ENCODE measurements at places on chromosomes 2 and 18. TPM values are rescaled to one million over a fixed set of nuclear protein-coding genes. Genes with fewer than 3 reads are reported as not detected.

GRCh38 chr2:227703280-227703732, 14.5 kb downstream of the SLC19A3 start:
- no peaks in the 10 kb centered on the region for H3K4me1 ChIP-seq
- H3K36me3 ChIP-seq: no peaks in the 10 kb centered on the region
- H3K27ac ChIP-seq: no peak overlapping the region

GRCh38 chr2:110677080-110677479, 783 bp downstream of the BUB1 start:
- H3K4me3 ChIP-seq: no peak overlapping the region
- peak overlapping the region; percentile 39 for H3K27ac ChIP-seq
- no peaks in the 10 kb centered on the region for H3K27me3 ChIP-seq
- H3K4me1 ChIP-seq: peaks cover 8% of the 10 kb centered on the region
- no peaks in the 10 kb centered on the region for H3K36me3 ChIP-seq
- no peak for DNase-seq

- H3K4me3 ChIP-seq: no peak overlapping the region
- H3K27ac ChIP-seq: no peak overlapping the region
- DNase-seq: no peak
- H3K36me3 ChIP-seq: no peaks in the 10 kb centered on the region
- no peaks in the 10 kb centered on the region for H3K4me1 ChIP-seq
Measured at GRCh38 chr18:3111523-3112240, 98.7 kb upstream of the LPIN2 start.

DNA sequence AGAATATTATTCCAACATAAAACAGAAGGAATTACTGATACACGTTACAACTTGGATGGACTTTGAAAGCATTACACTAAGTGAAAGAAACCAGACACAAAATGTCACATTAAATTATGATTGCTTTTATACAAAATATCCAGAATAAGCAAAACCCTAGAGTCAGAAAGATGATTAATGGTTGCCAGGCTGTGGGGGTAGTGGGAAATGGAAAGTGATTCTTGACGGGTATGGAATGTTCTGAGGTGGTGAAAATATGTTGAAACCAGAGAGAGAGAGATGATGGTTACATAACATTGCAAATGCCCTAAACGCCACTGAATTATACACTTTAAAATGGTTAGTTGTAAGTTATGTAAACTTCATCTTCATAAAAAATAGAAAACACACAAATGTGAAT, 1057.2 kb upstream of the TMEFF2 start:
- no peaks in the 10 kb centered on the region for H3K36me3 ChIP-seq
- DNase-seq: no peak
- H3K27me3 ChIP-seq: no peaks in the 10 kb centered on the region
- H3K4me3 ChIP-seq: no peak overlapping the region
- H3K27ac ChIP-seq: no peak overlapping the region

DNA sequence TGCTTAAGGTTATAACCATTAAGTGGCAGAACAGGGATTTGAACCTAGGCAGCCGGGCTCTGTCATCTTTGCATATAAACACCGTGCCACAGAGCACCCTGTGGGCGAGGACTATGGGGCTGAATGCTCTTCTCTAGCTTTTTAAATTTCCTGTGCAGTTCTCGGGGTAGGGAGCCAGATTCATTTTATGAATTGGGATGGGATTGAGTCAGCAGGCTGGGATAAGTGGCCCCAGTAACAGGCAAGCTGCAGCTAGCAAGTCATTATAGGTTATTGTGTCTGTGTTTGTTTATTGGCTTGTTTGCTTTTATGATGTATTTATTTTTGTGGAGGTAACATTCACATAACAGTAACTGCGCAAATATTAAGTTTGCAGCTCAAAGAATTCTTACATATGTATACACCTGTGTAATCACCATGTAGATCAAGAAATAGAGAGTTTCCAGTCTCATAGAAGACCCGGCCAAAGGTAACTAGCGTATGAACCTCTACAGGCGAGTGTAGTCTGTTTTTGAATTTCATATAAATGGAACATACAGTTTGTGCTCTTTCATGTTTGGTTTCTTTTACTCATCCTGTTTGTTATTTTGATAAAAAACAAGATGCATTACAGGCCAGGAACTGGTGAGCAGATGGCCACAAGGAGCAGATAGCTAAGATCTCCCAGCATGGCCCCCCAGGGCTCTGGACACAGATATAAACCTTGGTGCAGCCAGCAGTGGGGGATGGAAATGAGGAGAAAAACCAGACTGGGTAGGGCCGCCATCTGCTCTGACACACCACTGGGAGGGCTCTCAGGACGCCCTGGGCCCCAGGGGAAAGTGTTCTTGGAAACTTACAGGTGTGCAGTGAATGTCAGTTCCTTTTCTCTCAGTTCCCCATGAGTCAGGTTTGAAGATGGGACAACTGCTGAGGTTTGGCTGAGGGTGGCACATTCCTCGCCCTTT, 49.2 kb upstream of the GPR155 start:
- H3K36me3 ChIP-seq: no peaks in the 10 kb centered on the region
- no peak overlapping the region for H3K27ac ChIP-seq
- no peak overlapping the region for H3K4me3 ChIP-seq
- DNase-seq: no peak

GRCh38 chr18:50654658-50655550, 95.0 kb downstream of the MAPK4 start:
- no peak overlapping the region for H3K4me3 ChIP-seq
- no peaks in the 10 kb centered on the region for H3K4me1 ChIP-seq
- DNase-seq: no peak
- no peaks in the 10 kb centered on the region for H3K27me3 ChIP-seq
- H3K27ac ChIP-seq: no peak overlapping the region

DNA sequence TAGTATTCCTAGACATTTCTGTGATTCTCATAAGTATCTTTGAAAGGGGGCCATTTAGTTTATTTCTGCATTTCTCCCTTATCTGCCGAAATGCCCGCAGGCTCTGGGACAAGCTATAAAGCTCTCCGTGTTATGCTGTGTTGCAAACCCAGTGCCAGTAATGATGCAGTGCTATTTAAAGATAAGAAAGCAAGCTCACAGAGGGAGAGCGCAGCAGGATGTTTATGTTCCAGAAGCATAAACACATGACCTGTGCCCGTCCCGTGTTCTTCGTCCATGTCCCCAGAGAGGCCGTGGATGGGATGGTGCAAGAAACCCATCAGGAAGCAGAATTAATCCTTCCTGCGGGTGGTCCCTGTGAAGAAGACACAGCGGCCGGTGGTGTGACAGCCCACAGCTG, 99.4 kb downstream of the NEDD4L start:
- DNase-seq: no peak
- H3K4me3 ChIP-seq: no peak overlapping the region
- H3K36me3 ChIP-seq: no peaks in the 10 kb centered on the region
- H3K27ac ChIP-seq: no peak overlapping the region
- H3K27me3 ChIP-seq: no peaks in the 10 kb centered on the region

GRCh38 chr2:196101325-196101991, 32.8 kb upstream of the DNAH7 start:
- no peaks in the 10 kb centered on the region for H3K27me3 ChIP-seq
- DNase-seq: no peak
- peaks cover 5% of the 10 kb centered on the region for H3K4me1 ChIP-seq
- H3K4me3 ChIP-seq: no peak overlapping the region
- H3K27ac ChIP-seq: no peak overlapping the region
- H3K36me3 ChIP-seq: no peaks in the 10 kb centered on the region

- no peak overlapping the region for H3K27ac ChIP-seq
- DNase-seq: no peak
- no peaks in the 10 kb centered on the region for H3K4me1 ChIP-seq
- H3K36me3 ChIP-seq: no peaks in the 10 kb centered on the region
- no peak overlapping the region for H3K4me3 ChIP-seq
Measured at GRCh38 chr2:173196080-173196479, 120.4 kb downstream of the MAP3K20 start.

GRCh38 chr2:143157418-143157817, 28.2 kb downstream of the ARHGAP15 start:
- H3K27me3 ChIP-seq: no peaks in the 10 kb centered on the region
- peaks cover 5% of the 10 kb centered on the region for H3K36me3 ChIP-seq
- H3K27ac ChIP-seq: no peak overlapping the region
- no peak overlapping the region for H3K4me3 ChIP-seq
- peaks cover 89% of the 10 kb centered on the region for H3K4me1 ChIP-seq
- DNase-seq: no peak

GRCh38 chr2:177721818-177722567, 329.4 kb downstream of the AGPS start:
- no peak overlapping the region for H3K27ac ChIP-seq
- H3K36me3 ChIP-seq: no peaks in the 10 kb centered on the region
- H3K4me3 ChIP-seq: no peak overlapping the region
- no peaks in the 10 kb centered on the region for H3K27me3 ChIP-seq
- DNase-seq: no peak

- H3K4me1 ChIP-seq: peaks cover 9% of the 10 kb centered on the region
- peak; percentile 43 for DNase-seq
- no peak overlapping the region for H3K4me3 ChIP-seq
Measured at GRCh38 chr18:35407871-35408481, 30.8 kb upstream of the ZNF396 start.

DNA sequence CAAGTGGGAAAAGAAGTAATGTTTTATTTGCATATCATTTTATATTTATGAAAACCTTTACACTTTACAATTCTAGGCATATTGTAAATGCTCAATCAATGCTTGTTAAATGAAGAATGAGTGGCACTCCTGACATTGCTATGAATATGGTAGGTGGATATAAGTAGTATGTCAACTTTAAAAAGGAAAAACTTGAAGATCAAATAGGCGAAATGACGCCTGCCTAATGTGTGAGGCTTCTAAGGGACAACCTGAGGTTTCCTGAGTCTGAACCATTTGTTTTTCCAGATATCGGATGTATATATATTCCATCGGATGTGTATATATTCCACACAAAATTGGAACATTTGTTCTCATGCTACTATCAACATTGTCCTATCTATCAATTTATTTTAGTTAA, 1.4 kb downstream of the STAT4 start:
- H3K4me1 ChIP-seq: peaks cover 57% of the 10 kb centered on the region
- peak overlapping the region; percentile 97 for H3K27ac ChIP-seq
- peak overlapping the region; percentile 98 for H3K4me3 ChIP-seq
- no peak for DNase-seq

GRCh38 chr2:19332503-19332902, 25.9 kb downstream of the OSR1 start:
- H3K27ac ChIP-seq: no peak overlapping the region
- no peaks in the 10 kb centered on the region for H3K27me3 ChIP-seq
- no peak for DNase-seq
- H3K4me3 ChIP-seq: no peak overlapping the region
- no peaks in the 10 kb centered on the region for H3K4me1 ChIP-seq
- H3K36me3 ChIP-seq: no peaks in the 10 kb centered on the region

GRCh38 chr2:163670929-163671328, 64.9 kb downstream of the FIGN start:
- H3K27me3 ChIP-seq: no peaks in the 10 kb centered on the region
- DNase-seq: no peak
- no peaks in the 10 kb centered on the region for H3K36me3 ChIP-seq
- no peaks in the 10 kb centered on the region for H3K4me1 ChIP-seq

- no peaks in the 10 kb centered on the region for H3K36me3 ChIP-seq
- H3K27ac ChIP-seq: no peak overlapping the region
- no peak overlapping the region for H3K4me3 ChIP-seq
- no peak for DNase-seq
- no peaks in the 10 kb centered on the region for H3K27me3 ChIP-seq
- no peaks in the 10 kb centered on the region for H3K4me1 ChIP-seq
Measured at GRCh38 chr18:31776093-31776492, 15.4 kb upstream of the SLC25A52 start.

DNA sequence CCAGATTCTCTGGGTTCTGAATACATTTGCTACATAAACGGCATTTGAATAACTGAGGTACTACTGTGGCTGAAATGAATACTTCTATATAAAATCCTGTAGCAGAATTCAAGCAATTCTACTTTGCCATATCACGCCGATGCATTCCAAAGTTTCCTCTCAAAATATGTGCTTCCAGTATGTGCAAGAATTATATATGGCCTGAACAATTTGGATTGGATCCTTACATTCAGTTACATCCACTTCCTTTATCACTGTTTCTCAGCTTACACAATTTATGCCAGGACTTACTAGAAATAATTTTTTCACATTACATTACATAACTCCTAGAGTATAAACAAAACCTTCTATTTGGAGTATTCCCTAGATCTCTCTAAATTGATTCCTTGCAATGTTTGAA, 46.3 kb upstream of the STAT4 start:
- H3K36me3 ChIP-seq: no peaks in the 10 kb centered on the region
- no peak overlapping the region for H3K27ac ChIP-seq
- DNase-seq: no peak
- no peaks in the 10 kb centered on the region for H3K27me3 ChIP-seq
- H3K4me1 ChIP-seq: peaks cover 40% of the 10 kb centered on the region

DNA sequence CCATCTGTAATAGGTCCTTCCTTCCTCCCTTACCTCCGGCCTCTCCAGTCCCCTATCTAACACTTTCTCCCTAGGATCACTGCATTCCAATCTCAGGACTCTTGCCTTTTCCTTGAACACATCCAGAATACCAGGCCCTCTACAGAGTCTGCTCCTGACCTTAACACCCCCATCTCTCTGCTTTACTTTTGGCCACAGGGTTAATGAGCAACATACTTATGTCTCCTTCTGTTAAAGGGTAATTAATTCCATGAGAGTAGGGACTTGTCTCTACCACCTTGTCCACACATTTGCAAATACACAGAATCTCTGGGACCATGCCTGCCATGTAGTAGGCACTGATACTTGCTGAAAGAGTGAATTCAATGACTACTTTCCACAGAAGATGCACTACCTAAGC, 94.9 kb downstream of the COBLL1 start:
- no peak for DNase-seq
- H3K27me3 ChIP-seq: no peaks in the 10 kb centered on the region
- no peaks in the 10 kb centered on the region for H3K4me1 ChIP-seq
- no peak overlapping the region for H3K27ac ChIP-seq

GRCh38 chr2:28628506-28628905, 123.1 kb upstream of the PPP1CB start:
- no peaks in the 10 kb centered on the region for H3K36me3 ChIP-seq
- no peak overlapping the region for H3K27ac ChIP-seq
- H3K4me3 ChIP-seq: no peak overlapping the region
- no peak for DNase-seq

Gene ZNF142
- 60.4 TPM for total RNA-seq

Gene SERPINB11
- not detected for total RNA-seq

Gene SP140
- 108 TPM for total RNA-seq

Gene UGT1A3
- not detected for total RNA-seq

Gene HOXD4
- not detected for total RNA-seq

Gene ECEL1
- not detected for total RNA-seq

Gene MC2R
- not detected for total RNA-seq

Gene MTA3
- total RNA-seq: 20.0 TPM

Gene APLF
- 4.0 TPM for total RNA-seq

Gene SERPINB4
- total RNA-seq: not detected

Gene ZNF521
- total RNA-seq: not detected
